A549 treated with Hydrocortisone at 1 μM for 4 hours (cell line): ENCODE measurements at places on chromosomes 7 and 10. TPM values are rescaled to one million over a fixed set of nuclear protein-coding genes. Genes with fewer than 3 reads are reported as not detected.

Gene CLDN3
- 1.6 to 3.8 TPM (median 3.4 TPM) in 5 replicates for total RNA-seq

Gene UTF1
- total RNA-seq = 0.10 TPM in 1 of 5 replicates, not detected in the others

Gene CPVL
- total RNA-seq = 0.09 to 0.37 TPM (median 0.18 TPM) in 5 replicates

Gene ANKRD7
- total RNA-seq = 0.09 to 0.32 TPM (median 0.25 TPM) in 4 of 5 replicates, not detected in the other

Gene ZNF212
- 10.2 to 11.5 TPM (median 11.1 TPM) in 5 replicates for total RNA-seq

Gene LDB3
- total RNA-seq = 0.06 to 0.20 TPM (median 0.12 TPM) in 5 replicates

Gene RBP4
- total RNA-seq = 5.0 to 10.5 TPM (median 9.5 TPM) in 5 replicates
